Muscle of leg (tissue), 16 donors: ENCODE measurements at places on chromosomes 3 and 15.

- DNase-seq, result no peak
Measured at GRCh38 chr3:49794926-49795905, 4.5 kb downstream of the CDHR4 start.

- DNase-seq, result no peak
Measured at GRCh38 chr3:47794544-47794943, 8.4 kb upstream of the DHX30 start.

DNA sequence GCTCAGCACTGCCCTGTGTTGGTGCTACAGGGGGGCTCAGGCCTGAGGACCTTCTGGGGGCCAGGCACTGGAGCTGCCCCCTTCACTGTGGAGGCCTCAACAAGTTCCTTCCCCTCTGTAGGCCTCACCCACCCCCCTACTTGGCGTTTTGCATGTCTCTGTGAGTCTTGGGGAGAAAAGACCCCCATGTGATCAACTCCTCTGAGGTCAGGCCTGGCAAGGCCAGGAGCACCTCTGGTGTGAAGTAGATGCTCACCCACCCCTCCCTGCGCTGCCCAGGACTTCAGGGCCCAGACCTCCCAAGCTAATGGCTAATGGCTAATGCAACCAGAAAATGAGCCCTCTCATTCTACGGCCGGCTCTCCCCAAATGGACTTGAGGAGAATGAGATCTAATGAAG lies 34.2 kb upstream of the CHRNB4 start:
- DNase-seq, result no peak

DNA sequence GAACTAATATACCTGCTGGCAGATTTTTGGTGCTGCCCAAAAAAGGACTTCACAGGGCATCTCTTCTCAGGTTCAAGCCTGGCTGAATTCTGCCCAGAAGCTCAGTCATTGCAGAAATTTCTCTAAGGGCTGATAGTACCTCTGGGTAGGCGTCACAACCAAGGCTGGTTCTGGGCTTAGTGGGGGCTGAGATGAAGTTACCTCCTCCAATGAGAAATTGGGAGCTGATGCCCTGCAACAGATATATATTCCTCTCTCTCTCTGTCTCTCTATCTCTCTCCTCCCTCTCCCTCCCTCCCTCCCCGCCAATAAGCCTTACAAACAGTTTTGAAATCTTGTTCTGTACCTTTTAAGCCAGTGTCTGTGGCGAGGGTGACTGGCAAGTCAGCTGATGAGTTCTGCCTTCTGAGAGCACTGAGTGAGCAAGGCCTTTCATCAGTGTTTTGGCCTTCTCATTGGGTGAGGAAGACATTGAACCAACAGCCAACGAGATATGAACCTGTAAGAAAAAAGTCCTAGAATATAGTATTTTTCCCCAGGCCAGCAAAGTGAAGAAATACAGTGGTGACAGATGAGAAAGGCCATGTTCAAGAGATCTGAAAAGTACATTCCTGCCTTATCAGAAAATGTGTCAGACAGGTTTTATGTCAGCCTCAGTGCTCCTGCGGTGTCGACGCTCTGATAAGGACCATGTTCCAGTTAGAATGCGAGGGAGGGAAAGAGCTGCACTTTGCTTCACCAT lies 45.5 kb downstream of the TMEM39A start:
- DNase-seq, result no peak

GRCh38 chr3:14174483-14174882 lies 3.9 kb downstream of the XPC start:
- no peak for DNase-seq

GRCh38 chr3:41216993-41217392 lies 17.7 kb downstream of the CTNNB1 start:
- no peak for DNase-seq

DNA sequence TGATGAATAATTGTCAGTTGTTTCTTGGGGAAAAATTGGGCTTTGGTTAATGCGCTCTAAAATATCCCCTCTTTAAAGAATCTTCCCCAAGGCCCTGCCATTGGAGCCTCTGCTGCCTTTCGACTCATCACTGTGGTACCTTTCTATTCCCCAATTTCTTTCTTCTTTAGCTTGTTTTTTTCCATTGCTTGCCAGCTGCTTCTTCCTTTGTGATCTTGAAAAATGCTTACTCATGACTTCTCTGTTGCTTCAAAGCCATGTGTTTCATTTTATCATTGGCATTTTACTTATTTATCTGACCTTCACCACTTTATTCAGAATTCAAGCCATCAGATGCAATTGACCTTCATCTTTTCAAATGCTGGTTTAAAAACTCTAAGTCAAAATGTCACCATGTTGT lies 84.4 kb downstream of the SV2B start:
- no peak for DNase-seq

GRCh38 chr15:83653639-83654378 lies at the start of gene ADAMTSL3:
Gene ADAMTSL3, plus strand, starts transcription at chr15:83654123. Its CDS starts 1,639 bp downstream, at chr15:83655762.
- peak; percentile 83 for DNase-seq

DNA sequence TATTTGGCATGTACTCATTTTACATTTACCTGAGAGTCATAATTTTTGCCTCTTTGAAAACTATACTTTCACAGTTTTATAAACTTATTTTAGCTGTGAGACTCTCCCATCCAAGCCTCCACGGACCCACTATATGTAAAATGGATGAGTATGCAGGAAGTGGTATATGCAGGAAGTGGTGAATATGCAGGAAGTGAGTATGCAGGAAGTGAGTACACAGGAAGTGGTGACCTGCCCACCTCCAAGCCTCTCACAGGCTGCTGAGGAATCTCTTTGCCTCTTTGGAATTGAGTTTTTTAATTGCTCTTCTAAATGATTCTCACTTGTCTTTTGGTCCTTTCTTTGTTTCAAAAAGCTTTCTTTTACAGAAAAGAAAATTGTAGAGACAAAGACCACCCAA lies 85.2 kb downstream of the KBTBD8 start:
- no peak for DNase-seq

DNA sequence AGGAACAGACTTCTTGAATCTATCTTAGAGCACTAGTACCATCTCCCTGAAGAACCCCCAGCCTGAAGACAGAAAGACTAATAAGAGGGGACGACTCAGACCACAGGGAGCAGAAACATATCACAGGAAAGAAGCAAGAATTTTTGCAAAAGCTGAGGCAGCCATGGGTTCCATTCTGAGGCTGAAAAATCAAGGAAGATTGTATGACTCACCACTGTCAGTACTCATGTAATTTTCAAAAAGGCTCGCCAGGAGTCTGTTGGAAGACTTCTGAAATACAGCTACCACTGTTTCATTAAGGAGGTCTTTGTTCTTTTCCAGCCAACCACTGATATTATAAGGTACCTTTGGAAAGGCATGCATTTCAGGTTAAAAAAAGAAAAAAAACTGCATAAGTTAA lies 47.5 kb downstream of the MYH15 start:
- DNase-seq, result peak; percentile 32

GRCh38 chr15:59294574-59295260 lies 78.0 kb downstream of the MYO1E start:
- DNase-seq, result no peak

- DNase-seq, result no peak
Measured at GRCh38 chr3:87486115-87486514, 209.7 kb upstream of the POU1F1 start.

DNA sequence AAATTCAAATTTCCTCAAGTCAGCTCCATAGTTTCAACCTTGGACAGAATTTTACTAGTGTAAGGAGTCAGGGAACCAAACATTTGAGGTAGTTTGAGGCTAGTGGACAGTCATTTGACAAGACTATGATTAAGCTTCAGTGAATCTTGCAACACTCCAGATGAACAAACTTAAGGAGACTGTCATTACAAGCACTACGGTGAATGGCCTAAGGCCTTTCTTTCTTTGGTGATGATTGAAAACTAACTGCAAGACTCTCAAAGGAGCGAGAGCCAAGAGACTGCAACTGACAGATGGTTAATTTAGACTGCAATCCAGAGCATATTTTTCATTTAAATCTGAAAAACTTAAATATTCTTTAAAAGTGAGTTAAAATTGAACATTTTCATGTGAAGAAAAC lies 272.3 kb upstream of the NECTIN3 start:
- DNase-seq, result no peak

DNA sequence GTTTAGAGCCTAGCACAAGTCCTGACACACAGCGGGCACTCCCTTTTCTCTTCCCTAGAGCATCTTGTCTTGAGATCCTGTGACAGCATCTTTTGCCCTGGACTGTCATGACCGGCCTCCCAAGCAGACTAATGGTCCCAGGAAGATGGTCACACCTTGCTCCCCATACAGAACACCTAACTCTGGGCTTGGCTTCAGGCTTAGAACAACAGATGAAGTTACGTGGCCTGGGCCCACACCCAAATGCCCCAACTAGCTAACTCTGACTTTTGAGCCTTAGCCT lies 781 bp upstream of the IP6K1 start:
- no peak for DNase-seq

GRCh38 chr3:17092583-17092933 lies 207.8 kb downstream of the PLCL2 start:
- peak; percentile 62 for DNase-seq

- no peak for DNase-seq
Measured at GRCh38 chr3:188362405-188362831, 208.5 kb downstream of the LPP start.

DNA sequence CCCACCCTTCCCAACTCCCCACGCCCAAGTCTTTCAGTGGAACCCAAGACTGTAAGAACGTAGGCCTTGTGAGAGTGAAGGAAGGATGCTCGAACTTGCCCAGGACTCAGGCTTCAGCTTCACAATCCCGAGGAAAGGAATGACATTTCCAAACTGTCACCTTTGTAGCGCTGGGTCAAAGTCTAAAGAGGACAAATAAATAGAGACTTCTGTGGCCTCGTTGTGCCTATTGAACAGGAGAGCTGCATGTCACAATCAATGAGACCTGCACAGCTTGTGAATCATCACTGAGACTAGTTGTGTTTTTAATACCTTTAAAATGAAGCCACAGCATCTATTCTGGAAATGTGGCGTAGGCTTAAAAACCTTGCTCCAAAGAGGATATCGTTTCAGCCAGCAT lies 222.8 kb upstream of the ST8SIA2 start:
- DNase-seq, result no peak

GRCh38 chr15:85743392-85744055 lies 51.2 kb downstream of the KLHL25 start:
- no peak for DNase-seq

- DNase-seq, result no peak
Measured at GRCh38 chr3:125292015-125292414, 79.5 kb upstream of the SLC12A8 start.

DNA sequence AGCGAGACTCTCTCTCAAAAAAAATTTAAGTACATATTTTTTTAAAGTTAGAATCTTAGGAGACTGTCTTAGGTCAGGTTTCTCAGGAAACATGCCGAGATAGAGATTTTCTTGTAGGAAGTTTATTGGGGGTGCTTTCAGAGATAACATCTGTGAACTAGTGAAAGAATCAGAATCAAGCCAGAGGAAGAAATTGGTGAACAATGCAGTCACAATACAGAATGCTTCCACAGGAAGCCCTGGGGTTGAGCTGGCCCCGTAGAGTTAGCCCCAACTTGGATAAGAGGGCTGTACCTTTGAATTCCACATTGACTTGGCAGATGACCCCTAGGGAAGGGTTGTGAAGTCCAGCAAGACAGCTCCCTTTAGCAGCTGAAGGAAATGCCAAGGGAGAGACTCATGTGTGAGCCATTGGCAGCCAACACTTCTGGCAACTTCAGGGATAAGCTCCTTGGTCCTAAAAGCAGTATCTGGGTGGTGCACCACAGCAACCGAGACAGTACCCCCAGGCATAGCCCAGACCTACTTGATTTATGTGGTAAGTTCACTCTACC lies 7.1 kb upstream of the PLCB2 start:
- DNase-seq, result no peak

DNA sequence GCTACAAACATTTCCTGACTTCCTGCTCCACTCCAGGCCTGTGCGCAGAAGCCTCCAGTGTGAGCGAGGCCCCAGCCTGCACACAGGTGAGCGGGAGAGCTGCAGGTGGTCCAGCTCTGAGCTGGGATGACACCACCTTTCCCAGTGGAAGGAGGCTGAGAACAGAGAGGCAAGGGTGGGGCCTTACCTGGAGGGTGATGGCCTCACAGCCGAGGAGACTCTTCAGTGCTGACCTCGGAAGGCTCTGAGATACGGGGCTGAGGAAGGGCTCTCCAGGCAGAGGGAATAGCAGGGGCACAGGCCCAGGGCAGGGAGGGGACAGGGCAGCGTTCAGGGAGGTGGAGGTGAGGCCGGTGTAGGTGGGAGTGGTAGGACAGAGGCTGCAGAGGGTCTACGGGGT lies 70.8 kb downstream of the EFCAB12 start:
- DNase-seq, result no peak

GRCh38 chr15:80640531-80641121 lies 54.5 kb upstream of the ABHD17C start:
- no peak for DNase-seq

GRCh38 chr3:171222995-171223394 lies 196.5 kb upstream of the SLC2A2 start:
- no peak for DNase-seq

DNA sequence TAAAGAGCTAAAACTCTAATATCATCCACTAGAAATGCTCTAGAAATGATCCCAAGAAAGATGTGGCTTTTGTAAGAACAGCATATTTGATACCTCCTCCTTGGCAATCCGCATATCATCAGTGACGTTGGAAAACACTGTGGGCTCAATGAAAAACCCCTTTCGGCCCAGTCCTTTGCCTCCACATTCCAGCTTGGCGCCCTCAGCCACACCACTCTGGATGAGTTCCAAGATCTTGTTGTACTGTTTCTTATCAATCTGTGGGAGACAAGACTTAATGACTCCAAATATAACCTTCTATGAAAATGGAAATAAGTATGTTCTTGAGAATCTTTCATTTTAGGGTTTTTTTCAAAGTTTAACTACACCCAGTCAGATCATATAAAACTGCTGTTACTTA lies 103.6 kb downstream of the ALDH1A2 start:
- DNase-seq, result no peak

GRCh38 chr3:178536211-178537079 lies at the start of gene KCNMB2:
Gene KCNMB2, plus strand, starts transcription at chr3:178536436.
- DNase-seq, result peak; percentile 94

GRCh38 chr3:139559541-139559940 lies 20.0 kb upstream of the RBP1 start:
- DNase-seq, result no peak

DNA sequence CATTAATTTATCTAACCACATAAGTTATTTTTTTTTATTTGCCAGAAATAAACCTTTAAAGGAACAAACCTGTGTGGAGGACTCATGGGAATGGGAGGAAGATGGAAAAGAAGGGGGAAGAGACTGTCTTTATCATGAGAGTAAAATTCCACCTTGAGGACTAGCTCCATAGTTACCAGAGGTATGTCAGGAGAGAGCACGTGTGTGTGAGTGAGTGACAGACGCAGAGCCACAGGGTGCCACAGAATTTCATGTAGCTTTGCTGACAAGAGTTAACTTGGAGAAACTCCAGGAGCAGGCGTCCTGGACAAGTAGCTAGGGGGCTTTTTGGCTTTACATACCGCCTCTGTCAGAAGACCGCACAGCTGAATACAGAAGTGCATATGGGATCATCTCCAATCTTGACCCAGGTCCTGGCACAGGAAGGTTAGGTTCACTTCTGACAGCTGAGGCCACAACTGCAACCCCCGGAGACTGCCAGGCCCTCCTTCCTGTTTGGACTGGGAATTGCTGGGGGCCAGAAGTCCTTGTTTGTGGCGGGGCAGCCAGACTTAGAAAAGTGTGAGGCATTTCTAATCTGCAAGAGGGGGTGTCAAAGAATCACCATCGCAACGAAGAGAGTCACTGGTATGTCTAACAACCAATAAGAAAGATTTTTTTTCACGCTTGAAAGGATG lies 197.8 kb upstream of the TPM1 start:
- DNase-seq, result no peak

- DNase-seq, result no peak
Measured at GRCh38 chr3:196408565-196409300, 23.5 kb downstream of the UBXN7 start.
